Hematopoietic multipotent progenitor cell treated with erythropoietin and hydrocortisone succinate and interleukin-3 and kit ligand, for 15 days (in vitro differentiated cells): ENCODE measurements at places on chromosomes 3 and 15.
A peak's percentile ranks its signal among the peaks of the same experiment; 100 is the strongest.

GRCh38 chr3:160092760-160093159 lies 104.1 kb downstream of the IL12A start:
- DNase-seq: no peak

GRCh38 chr3:8279476-8279875 lies 222.1 kb upstream of the LMCD1 start:
- DNase-seq: no peak

DNA sequence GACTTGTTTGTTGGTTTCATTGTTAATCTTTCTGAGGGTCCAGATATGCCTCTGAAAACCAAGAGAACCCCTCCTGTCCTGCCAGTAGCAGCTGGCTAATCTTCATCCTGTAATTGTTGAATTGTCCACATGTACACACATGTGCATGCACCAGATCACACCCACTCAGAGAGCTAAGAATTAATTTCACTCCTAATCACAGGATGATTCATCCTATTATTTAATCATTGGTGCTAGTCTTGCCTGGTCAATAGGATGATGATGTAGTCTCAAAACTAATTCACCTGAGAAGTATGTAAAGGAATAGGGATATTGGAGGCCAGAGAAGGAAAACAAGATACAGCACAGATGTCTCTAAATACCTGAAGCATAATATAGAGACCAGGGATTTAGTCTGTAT lies 7.8 kb upstream of the AHSG start:
- no peak for DNase-seq

DNA sequence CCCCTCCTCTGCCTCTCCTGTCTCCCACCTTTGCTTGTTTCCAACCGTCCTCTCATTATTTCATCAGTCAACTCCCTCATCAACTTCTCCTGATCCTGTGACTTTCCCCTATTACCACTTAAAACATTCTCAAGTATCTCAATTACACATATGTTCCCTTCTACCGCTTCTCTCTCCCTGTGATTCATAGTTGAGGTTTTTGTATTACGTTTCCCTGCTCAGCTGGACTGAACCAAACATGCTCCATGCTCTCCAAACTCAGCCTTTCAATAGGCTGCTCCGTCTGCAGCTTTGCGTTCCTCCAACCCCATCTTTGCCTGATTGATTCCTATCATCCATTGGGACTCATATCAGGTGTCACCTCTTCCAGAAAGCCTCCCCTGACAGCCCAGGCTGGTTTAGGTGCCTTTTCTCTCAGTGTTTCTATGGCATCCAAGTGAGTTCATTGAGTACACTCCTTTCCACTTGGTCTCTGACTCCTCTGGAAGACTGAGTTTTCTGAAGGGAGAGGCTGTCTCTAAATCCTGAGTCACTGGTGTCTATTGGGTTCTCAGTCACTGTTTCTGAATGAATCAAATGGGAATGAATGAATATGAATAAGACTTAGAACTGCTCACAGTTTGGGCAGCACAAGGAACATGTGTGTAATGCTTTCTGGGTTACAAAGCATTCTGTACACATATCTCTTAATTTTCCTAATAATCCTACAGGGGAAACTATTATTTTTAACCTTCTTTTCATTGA lies 56.4 kb downstream of the PLD1 start:
- DNase-seq: no peak

DNA sequence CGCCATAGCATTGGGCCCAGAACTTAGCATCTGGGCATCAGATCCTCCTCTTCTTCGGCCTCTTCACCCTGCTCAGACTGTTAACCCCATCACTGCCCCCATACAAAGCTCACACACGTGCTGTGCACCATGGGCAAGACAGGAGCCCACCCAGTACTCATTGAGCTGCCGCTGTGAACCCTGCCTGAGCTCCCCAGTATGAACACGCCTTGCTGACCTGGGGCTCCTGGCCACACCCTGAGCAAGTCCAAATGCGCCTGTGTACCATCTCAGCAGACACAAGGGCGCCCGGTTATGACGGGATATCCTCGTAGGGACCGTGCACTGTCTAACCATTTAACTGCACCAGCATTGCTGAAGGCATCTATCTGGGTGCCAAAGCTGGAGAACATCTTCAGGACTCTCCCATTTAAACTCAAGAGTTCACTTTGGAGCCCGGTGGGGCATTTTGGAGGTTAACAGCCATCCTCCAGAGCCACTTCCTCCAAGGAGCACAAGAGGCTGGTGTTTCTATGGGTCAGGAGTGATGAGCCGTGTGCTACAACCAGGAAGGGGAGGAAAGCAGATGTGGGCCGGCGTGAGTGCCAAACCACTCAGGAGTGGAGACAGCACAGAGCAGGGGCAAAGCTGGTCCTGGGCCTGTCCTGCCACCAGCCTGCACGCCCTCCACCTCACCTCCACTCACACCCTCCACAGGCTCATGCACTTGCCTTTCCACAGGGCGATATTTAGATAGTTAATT lies 12.1 kb downstream of the PRR23E start:
- DNase-seq: no peak

- DNase-seq: no peak
These were observed 59.3 kb upstream of the OSTN start for GRCh38 chr3:191139736-191140135.

DNA sequence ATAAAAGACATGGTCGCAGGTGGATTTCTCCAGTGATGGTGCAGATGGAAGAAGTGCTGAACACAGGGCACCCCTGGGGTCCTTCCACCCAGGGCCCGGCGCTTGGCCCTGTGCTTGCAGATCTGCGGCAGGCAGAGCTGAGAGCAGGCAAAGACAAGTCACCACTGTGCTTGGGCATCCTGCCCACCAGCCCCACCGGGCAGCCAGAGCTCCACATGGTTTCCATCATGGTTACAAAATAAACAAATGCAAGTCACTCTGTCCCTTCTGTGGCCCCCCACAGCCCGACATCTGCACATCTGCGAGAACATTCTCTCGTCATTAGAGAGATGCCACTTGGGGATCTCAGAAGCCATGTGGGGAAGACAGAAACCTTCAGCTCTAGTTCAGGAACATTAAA lies 37.6 kb upstream of the SFMBT1 start:
- DNase-seq: no peak

DNA sequence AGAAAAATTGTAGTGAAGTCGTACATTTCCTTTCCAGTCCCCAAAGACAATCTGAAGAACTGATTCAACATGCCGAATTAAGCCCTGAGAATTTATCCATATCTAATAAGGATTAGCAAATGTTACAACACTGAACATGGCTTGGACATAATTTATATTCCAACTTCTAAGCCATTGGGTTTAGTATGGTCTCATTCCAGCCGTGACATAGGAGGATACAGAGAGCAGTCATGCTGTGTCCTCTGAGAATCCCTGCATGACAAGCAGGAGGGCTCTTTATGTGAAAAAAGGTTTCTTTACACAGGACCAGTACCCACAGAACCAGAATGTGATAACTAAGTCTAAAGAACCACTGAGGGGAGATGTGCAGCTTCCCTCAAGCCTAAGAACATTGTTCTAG lies 231.9 kb upstream of the WNT5A start:
- no peak for DNase-seq

DNA sequence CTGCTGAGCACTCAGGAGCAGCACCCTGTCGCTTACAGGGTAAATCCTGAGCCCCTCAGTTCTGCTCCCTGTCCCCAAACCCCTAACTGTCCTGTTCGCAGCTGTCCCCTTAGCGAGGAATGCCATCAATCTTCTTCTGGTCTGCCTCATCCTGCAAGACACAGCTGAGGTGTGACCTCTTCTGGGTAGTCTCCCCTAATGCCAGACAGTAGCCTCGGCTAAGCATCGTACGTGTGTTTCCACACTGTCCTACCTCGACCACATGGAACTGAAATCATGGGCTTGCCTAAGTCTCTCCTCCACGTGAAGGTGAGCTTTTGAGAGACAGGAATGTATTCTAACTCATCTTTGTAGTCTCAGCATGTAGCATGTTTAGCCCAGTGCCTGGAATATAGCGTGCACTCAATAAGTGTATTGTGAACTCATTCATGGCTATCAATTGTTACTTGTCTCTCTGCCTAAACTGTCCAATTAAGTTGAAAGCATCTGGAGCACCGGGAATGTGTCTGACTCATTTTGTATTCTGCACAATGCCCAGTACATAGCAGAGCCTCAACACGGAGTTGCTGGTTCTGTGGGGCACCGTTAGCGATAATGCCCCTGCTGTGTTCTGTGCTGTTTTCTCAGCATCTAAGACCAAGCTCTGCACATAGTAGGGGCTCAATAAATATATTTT lies 90.2 kb downstream of the HES1 start:
- DNase-seq: no peak

GRCh38 chr15:65460741-65461347 lies 38.1 kb upstream of the IGDCC4 start:
- DNase-seq: no peak

DNA sequence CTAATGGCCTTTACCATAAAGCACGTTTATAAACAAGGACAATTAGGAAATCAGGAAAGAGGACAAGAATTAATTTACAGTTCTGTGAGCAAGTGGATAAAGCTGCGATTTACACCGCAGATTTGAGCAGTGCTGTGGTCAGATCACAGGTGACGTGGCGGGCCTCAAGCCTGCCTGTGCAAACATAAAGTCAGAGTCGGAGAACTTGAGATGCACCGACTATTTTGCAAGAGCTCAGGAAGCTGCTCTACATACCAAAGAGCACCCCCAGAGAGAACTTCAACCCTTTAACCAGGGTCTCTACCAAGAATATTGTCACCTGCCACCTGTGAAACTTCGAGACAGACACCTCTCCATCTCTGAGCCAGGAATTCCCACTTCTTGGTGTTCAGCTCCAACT lies 35.7 kb downstream of the MECOM start:
- DNase-seq: no peak

- DNase-seq: no peak
These were observed 407.1 kb upstream of the MCTP2 start for GRCh38 chr15:93823971-93824913.

GRCh38 chr3:197791892-197792647 lies 1.0 kb downstream of the LRCH3 start:
- DNase-seq: peak; percentile 38

DNA sequence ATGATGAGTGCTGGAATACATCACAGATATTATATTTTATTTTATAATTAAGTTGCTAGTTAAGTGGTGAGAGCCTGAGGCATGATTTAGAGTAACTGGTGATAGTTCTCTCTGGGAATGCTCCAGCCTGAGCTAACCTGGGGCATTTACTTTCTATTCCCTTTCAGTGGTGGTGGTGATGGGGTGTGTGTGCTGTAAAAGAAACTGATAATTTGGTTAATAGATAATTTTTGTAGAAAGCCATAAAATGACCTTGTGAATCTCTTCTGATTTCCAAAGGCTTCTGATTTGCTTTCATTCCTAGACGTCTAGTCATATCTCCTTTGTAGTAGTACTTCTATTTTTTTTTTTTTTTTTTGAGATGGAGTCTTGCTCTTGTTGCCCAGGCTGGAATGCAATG lies 46.8 kb upstream of the DPPA4 start:
- DNase-seq: no peak

DNA sequence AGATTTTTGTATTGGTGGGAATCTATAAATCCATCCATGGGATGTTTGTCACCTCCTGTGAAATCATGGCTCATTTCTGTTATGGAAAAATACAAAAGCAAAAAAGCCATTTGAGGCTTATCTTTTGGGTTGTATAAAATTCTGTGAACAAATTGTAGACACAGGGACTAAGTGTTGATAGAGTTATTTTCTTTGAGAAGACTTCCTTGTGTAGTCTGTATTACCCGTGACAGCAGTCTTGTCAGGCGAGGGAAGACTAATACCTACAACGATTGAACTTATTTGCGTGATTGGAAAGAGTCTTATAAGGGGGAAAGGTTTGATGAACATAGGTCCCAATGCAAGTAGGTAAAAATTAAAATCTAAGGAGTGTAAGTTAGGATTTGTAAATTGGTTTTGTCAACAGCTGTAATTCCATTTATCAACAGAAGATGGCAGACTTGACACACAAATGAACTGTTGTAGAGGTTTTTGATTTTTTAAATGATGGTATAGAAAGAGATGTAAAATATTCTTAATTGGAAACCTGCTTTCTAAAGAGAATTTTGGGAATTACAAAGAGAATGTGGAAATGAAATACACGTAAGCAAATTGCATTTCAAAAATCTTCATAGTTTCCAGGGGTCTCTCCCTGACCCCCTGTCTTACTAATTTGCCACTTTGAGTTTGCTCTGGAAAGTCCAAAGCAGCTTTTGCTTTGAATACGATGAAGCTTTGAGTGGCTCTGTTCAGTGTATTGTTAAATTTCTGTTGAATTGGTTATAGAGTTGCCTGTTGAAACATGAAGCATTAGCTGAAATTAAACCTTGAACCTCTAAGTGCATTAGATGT lies 33.2 kb downstream of the SLC25A26 start:
- peak; percentile 52 for DNase-seq

DNA sequence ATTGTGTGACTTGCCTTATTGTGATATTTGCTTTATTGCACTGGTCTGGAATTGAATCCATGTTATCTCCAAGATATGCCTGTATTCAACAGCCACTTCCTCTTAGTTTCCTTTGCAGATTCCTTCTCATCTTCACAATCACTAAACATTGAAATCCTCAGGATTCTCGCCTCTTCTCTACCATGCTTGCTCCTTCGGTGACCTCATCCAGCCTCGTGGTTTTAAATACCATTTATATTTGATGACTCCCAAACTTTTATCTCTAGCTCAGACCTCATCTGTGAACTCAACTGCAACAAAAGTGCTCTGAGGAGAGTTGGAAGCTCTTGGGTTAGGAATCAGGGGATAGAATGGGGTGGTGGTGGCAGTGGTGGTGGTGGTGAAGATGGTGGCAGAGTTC lies 19.9 kb downstream of the POLR2M start:
- no peak for DNase-seq

DNA sequence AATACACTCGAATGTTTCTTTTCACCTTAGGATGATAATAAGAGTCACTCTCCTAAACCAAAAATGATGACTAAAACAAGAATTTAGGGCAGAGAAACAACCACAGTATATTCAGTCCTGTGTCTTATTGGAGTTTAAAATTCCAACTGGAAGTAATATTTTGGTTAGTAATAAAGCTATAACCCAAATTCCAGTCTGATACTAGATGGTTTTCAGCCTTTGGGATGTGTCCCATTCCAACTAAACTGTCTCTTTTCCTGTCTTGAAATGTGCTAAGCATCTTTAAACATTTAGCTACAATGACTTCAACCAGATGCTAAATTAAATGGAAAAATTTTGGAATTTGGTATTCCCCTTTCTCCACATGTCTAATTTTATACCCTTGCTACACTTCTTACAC lies 510.0 kb downstream of the ROBO1 start:
- no peak for DNase-seq

DNA sequence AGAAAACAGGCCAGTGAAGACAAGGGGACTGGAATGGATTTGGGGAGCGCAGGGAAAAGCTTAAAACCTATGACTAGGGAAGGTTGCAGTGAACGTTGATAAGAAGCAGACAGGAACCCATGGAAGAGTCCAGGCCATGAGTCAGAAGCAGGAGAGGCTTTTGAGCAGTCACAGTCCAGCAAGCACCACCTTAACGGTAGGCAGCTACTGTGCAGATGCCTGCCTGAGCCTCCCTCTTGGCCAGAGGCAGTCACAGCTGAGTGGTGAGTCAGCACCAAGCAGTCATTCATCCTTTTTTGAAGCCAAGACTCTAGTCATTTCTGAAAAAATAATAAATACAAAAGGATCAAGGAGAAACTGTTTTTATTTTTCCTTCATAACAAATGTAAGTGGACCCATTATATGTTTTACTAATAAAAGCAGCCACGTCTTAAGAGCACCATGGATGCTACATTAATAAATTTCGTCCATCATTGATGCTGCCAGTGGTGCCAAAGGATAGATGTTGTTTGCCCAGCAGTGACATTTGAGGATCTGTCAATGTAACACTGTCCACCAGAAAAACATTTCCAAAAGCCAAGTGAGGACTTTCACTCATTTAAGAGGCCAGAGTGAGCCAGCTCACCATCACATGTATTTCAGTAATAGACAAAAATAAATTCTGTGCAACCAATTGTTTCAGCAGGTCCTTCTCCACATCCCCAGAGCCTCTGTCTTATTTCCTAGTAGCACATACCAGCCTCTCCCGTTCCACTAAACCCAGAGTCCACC lies 42.1 kb upstream of the ACTC1 start:
- DNase-seq: no peak
